ENCODE measurements at places on chromosomes 1 and 21. TPM values are rescaled to one million over a fixed set of nuclear protein-coding genes. Genes with fewer than 3 reads are reported as not detected.

CATSPERE gene
- total RNA-seq: under 0.01 TPM

FMO2 gene
- total RNA-seq: not detected

- no peak for DNase-seq
These were observed 123.3 kb downstream of the HMCN1 start for GRCh38 chr1:185857442-185857841.

LPAR3 gene
- 1.2 TPM for total RNA-seq

- peak; percentile 44 for DNase-seq
These were observed 128.2 kb downstream of the LBR start for GRCh38 chr1:225299624-225300023.

Measured in epithelial cell of proximal tubule (primary cell).